AG08396 (cell line): ENCODE measurements at places on chromosomes 7 and 10.

DNA sequence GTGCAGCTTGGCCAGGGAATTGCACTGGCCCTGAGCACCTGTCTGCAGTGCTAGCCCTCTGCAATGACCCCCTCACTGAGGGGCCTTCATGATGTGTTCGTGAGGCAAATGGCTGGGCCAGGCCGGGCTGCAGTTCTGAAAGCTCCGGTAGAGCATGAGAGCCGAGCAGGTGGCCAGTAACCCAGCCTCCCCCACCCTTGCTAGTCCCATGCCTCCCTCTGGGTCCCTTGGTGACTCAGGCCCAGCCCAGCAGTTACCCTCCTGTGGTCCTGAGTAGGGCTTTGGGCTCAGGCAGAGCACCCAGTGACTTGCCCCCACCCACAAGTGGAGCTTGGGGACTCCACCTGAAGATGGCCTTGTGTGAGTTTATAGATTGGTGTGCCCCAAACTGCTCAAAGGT lies 16.1 kb upstream of the CSGALNACT2 start:
- DNase-seq, result no peak

GRCh38 chr10:118908557-118909256 lies 120.8 kb upstream of the NANOS1 start:
- DNase-seq, result no peak

DNA sequence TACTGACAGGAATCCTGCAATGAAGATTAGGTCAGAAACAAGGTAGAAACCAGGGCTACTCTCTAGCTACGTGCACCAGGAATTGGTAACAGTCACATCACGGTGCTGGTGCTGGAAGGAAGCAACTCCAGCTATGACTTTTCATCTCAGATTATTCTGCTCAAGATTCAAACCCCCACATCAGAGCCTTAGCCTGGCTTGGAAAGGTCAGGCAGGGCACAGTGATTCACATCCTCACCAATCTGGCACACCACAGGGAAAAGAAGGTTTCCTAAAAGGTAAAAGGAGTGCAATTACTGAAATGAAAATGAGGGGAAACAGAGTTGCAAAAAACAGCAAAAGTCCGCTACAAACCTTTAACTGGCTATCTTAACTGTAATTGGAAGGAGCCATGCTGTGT lies 240.2 kb upstream of the NPSR1 start:
- DNase-seq, result no peak

DNA sequence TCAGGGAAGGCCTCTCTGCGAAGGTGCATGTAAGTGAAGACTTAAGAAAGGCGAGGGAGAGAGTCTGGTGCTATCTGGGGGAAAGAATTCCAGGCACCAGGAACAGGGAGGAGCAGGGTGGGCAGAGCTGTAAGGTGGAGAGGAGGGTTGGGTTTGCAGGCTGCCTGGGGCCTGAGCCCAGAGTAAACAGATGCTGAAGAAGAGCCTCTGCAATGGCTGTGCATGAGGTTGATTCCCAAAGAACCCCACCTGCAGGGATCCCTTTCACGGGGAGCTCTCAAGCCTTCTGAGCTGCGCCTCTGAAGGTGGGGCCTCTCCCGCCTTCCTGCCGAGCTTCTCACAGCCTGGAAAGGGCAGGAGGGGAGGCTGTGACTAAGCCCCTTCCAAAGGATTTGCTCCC lies 115.1 kb downstream of the RNF216 start:
- no peak for DNase-seq

DNA sequence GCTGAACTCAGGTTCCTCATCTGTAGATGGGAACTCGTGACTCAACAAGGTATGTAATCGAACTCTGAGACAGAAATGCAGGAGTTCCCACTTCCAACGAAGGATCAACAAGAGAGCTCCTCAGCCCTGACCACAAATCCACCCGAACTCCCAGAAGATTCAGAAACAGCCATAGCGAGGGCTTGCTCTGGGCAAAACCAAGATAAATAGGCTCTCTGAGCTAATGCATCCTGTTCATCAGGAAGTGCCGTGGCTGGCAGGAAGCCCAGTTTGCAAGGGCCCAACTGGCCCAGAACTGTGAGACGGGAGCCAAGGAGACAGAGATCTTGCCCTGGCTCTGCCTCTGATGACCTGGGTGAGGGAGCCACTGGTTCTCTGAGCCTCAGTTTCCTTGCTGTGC lies 141.7 kb upstream of the PFKP start:
- no peak for DNase-seq

- DNase-seq, result no peak
Observed at GRCh38 chr10:132574288-132574687, 36.7 kb downstream of the INPP5A start.

- DNase-seq, result no peak
Observed at GRCh38 chr7:38830826-38831225, 78.2 kb downstream of the VPS41 start.

DNA sequence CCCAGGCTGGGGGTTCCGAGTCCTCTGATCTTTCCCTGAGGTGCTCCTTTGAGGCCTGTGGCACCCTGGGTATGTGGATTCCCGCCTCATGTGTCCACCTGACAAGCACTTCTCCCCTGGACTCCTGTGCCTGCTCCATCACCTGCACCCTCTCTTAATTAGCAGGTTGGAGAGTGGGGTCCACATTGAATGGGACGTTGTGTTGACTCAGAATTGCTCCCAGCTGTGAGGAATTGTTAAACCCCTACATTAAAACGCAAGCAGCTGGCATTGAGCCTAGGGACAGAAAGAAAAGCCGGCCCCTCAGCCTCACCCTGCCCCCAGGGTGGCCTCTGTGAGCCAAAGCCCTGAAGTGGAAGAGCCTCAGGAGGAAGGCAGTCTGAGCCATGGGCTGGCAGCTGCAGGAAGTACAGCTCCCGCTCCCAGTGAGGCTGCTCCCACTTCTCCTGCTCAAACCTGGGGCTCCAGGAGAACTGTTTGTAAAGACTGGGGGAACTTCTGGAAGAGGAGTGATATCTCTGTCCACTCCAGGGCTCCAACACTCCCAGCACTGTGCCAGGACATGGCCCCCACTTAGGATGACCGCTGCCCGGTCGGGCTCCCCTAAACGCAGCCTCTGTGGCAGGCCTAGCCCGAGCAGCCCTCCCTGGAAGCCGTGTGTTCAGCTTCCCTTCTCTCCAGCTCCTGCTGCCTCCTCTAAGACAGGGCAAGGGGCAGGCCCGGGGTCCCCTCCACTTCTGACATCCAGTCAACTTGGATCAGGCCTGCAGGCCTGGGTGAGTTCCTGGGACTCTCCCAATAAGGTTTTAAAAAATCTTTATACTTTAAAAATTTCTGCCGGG lies 1.8 kb upstream of the OPN4 start:
- DNase-seq, result no peak

DNA sequence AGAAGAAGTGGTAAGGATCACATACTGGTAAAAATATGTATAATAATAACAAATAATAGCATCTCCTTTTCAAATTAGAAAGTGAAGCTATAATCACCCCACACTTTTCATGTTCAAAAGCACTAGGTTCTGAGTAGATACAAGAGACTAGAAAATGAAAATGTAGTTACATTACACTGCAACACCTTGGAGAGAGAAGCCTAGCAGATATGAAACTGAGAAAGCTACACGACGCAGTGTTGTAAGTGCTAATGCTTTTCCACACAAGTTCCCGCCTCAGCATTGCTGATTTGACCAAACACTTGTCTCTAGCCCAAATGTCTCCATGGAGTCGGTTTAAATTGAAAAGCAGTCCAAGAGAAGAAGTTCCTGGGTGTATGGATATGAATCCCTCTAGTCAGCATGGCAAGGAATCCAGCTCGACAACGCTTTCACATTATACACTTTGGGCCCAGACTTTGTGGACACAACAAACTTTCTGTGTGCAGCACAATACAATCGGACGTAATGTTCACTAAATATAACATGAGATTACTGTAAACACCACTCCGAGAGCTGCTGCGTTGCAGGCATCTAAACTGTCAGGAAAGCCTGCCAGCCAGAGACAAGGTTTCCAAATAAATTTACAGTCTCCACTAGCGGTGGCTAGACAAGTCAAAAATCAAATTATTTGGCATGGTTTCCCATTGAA lies 1.7 kb downstream of the PDE1C start:
- no peak for DNase-seq

GRCh38 chr10:3935141-3935540 lies 150.1 kb upstream of the KLF6 start:
- DNase-seq, result peak; percentile 85

- peak; percentile 66 for DNase-seq
Observed at GRCh38 chr10:93235686-93236085, 162.0 kb downstream of the CYP26A1 start.

- no peak for DNase-seq
Observed at GRCh38 chr10:71187600-71187999, 24.8 kb upstream of the UNC5B start.

DNA sequence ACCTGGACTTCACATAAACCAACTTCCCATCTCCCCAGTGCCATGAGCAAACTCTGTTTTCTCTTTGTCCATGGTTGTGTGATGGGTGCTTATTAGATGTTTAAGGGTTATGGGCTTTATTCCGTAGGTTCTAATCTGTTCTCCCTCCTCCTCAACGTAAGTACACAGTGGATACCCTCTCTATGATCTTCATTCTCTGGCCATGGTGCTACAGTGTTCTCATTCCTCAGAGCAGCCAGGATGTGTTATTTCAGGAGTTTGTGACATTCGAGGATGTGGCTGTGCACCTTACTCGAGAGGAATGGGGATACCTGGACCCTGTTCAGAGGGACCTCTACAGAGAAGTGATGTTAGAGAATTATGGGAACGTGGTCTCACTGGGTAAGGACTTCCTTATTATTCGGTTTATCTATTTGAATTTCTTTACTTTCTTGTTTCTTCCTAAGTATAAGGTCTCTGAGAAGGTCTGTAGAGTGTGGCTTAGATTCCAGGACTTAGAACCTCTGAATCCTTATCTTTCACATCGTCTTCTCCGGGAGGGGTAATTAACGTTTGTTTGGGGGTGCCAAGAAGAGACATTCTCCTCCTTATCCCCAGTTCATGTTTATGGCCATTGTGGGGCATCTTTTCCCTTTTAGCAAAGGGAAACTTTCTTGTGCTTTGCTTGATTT lies 3.8 kb downstream of the ZNF655 start:
- no peak for DNase-seq

DNA sequence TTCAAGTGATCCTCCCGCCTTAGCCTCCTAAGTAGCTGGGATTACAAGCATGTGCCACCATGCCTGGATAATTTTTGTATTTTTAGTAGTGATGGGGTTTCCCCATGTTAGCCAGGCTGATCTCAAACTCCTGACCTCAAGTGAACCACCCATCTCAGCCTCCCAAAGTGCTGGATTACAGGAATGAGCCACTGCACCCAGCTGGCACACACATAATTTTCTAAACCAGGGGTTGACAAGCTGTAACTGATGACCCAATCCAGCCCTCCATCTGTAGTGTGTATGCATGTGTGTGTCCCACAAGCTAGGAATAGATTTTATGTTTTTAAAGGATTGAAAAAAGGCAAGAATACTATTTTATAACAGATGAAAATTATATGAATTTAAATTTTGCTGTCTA lies 125.9 kb upstream of the INSYN2A start:
- no peak for DNase-seq

DNA sequence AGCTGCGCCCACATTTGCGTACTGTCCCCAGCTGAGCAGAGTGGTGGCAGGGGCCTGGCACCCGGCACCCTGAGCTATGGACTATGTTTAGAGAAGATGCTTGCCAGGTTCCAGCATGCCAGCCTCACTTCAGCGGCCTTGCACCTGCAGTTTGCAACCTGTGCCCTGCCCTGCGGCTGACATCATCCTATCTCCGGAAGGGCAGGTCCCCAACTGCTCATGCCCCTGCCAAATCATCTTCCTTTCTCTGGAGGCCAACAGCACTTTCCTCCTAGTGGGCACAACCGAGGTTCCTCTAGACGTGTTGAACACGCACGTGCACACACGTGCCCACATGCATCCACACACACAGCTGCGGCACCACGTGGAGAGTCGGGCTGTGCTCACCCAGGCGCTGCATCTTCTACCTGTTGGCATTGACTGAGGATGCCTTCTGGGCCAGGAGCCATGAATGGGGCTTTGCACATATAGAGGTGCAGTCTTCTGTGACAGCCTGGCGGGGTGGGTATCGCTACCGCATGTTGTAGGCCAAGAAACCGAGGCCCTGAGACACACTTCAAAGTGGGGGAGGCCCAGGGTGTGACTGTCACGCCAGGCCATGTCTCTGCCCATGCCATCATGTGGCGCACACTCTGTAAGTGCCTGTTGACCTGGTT lies 24.5 kb downstream of the CNPY1 start:
- DNase-seq, result no peak

DNA sequence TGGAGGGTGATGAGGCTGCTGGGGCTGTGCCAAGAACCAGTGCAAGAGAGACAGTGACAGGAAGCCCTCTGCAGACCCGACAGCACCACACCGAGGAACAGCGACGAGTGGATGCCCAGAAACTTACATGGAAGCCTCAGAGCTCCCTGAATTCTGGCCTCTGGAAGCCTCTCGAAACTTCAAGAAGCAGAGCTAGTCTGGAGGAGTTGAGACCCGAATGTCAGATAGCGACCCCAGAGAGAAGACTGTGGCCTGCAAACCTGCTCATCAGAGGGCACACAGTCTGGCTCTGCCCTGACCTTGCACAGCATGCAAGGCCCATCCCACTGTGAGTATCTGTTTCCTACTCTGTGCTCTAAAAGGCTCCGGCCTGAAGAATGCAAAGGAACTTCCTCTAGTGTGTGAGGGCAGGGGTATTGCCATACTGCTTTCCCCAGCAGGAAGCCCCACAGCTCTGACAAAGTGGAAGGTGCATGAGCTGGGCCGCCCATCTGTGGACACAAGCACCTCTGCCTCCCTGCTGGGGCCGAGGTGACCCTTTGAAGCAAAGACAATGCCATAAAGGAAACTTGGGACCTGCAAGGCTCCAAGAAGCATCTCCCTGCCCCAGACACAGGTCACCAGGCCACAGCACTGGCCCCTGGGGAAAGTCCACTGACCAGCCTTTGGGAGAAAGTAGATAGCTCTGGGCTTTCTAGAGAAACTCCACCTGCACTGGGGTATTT lies 10.5 kb upstream of the C10orf71 start:
- DNase-seq, result no peak

DNA sequence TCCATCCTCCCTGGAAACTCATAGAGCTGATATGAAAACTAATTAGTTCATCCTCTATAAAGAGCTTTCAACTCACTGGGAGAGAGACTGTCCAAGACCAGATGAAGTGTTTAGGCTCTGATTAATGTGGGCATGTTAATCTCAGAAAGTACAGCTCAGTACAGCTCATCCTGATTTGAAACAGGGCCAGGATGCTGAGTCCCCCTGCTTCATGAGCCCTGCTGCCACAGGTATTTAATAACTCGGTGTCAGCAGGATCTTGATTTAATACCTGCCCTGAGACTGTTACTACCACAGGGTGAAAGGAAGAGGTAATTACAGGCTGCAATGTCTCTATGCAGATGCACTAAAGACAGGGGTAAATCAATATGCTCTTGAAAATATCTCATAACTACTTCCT lies 10.8 kb downstream of the LMOD2 start:
- no peak for DNase-seq

GRCh38 chr10:33363106-33363505 lies 28.6 kb upstream of the NRP1 start:
- DNase-seq, result no peak

DNA sequence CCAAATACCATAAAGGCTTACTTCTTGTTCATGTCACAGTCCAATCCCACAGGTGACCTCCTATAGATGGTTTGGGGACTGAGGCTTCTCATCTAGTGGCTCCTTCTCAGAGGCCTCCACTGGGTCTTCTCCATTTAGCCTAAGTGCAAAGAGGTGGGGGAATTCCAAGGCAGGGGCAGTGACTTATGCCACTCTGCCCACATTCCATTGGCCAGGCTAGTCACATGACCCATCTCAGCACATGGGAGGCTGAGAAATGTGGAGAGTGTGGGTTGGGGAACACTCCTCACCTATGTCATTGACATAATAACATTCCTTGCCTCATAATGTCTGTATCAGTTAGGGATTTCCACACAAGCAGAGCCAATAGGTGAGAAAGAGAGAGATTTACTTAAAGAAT lies 104.3 kb upstream of the PLXNA4 start:
- DNase-seq, result no peak

- DNase-seq, result no peak
Observed at GRCh38 chr10:123297175-123297574, 143.0 kb downstream of the BUB3 start.
